Activated CD4-positive, alpha-beta T cell treated with anti-CD3 and anti-CD28 coated beads for 48 hours (primary cell): ENCODE measurements at places on chromosomes 7 and 10.

- DNase-seq, result no peak
Measured at GRCh38 chr10:22219308-22219707, 1.5 kb upstream of the EBLN1 start.

DNA sequence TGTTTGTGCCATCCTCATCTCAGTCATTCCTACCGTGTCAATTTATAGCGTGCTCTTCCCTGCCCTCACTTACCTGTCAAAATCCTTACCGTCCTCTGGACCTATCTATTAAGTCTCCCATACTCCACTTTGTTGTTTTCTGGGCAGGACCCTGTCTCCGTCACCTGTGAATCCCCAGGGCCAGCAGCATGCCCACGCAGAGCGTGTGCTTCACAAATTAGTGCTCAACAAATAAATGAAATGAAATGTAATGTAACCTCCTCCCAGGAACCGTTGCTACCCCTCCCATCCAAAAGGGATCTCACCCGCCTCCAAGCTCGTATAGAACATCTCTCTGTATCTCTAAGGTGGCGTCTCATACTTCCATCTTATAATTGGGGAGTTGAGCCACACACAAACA is 589.9 kb upstream of the MGMT start:
- DNase-seq, result no peak

DNA sequence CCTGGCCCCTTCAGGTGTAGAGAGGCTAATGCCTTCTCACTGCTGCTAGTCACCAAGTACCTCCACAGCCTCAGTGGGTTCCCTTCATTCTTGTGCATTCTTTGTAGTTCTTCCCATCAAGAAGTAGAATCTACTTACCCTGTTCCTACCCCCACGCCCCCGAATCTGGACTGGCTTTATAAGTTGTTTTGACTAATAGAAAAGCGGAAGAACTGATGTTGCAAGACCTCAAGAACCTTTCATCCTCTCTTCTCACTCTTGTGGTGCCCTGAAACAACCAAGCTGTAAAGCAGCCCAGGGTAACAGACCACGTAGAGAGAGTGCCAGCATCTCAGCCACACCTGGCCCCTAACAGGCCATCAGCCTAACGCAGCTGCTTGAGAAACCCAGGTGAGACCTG is 23.2 kb upstream of the LAMB1 start:
- no peak for DNase-seq

DNA sequence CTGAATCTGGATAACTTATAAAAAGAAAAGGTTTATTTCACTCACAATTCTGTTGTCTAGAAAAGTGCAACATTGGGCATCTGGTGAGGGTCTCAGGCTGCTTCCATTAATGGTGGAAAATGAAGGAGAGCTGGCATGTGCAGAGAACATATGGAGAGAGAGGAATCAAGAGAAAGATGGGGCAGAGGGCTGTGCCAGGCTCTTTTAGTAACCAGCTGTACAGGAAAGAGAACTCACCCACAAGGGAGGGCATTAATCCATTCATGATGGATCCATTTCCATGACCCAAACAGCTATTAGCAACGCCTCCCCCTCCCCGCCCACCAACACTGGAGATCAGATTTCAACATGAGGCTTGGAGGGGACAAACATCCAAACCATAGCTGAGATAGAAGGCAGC is 61.7 kb upstream of the LYZL1 start:
- DNase-seq, result no peak

DNA sequence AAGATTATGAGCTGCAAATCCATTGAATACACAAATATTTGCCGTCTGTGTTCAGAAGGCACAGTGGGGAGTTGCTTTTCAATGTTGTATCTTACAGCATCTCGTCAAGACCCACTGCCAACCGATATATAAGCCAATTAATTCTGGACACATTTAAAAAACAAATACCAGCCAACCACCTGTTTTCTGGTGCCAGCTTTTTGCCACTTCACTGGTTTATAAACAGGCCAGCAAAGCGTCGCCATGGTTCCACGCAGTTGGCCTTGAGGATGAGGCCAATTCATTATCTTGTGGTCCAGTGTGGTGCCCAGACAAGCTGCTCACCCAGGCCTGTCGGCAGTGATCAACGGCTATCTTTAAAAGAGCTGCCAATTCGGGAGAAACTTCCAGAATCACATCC is 321.0 kb downstream of the TCERG1L start:
- DNase-seq, result no peak

DNA sequence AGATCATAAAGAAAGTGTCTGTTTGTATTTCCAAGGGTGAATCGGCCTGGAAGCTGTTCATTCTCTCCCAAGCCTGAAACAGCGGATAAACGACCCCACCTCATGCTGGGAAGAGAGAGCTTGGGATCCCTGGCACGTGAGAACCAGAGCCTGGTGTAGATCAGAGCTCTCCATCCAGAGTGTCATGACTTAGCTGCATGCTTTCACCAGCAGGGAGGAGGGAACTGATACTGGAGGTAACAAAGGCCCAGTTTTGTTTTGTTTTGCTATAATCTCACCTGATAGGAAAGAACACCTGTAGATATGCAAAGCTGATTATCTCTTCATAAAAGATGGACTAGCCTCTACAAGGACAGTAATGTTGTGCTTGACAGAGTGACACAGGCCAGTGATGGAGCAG is 236.6 kb downstream of the POM121L12 start:
- no peak for DNase-seq

DNA sequence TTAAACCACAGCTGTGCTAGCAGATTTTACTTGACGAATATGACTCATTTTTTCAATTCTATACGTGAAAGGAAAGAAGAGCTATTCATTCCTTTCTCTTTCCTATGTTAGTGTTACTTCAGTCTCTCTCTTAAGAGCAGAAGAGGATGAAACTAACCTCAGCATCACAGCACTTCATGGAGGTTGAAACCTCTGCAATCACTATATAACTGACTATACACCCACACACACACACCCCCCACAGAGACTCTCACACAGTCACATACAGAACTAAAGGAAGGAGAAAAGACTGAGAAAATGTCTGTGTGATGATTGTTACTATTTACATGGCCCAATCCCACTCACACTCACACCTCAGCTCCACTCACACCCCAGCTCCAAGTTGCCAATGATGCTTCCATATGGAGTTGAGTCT is 104.2 kb downstream of the KIF20B start:
- peak; percentile 79 for DNase-seq

DNA sequence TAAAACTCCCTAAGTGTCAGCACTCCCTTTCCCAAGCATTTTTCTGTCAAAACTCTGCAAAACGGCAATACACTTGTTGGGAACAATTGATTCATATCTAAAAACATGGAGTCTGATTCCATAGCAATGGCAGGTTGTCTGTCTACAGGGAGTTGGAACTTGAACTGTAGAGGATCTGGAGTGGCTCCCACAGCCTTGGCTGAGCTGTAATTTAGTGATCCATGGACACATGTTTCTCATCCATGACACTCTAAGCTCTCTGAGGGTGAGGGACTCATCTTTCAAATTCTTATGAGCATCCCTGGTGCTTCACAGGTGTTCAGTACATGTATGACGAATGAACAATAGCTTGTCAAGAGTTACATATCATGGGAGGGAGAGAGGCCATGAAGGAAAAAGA is 466.1 kb downstream of the GRID1 start:
- no peak for DNase-seq

GRCh38 chr7:5533821-5534367 is 110.3 kb upstream of the TNRC18 start:
- DNase-seq, result no peak

DNA sequence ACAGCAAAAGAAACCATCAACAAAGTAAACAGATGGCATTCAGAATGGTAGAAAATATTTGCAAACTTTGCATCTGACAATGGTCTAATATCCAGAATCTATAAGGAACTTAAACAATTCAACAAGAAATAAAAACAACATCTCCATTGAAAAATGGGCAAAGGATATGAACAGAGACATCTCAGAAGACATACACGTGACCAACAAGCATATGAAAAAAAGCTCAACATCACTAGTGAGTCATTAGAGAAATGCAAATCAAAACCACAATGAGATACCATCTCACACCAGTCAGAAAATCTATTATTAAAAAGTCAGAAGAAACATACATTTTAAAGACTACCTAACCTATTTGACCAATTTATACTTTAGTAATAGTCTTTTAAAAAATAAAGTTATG is 571.3 kb upstream of the NRG3 start:
- DNase-seq, result no peak

GRCh38 chr10:13268310-13268709 is 31.6 kb downstream of the PHYH start:
- DNase-seq, result no peak

DNA sequence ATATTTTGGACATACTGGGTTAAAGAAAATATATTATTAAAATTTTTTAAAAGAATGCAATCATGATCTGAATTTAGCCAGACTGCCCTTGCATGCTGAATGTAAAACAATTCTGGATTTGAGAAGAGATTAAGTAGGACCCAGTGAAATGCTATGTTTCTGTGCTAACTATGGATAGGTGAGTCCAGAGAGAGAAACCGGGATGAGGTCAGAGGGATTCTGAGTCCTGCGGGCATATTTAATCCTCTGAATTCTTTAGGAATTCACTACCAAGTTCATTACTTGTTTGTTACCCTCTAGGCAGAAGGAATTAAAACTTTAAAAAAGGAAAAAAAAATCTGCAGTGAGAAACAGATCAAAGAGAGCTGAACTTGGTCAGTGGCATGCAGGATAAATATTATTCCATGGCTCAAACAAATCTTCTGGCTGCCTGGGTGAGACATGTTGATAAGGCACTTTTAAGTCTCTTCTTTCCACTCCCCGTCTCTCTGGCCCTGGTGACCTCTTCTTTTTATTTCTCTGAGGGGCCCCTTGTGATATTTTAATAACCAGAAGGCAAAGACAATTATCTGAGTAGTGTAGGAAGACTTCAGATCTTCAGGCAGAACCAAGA is 50.2 kb upstream of the LYZL1 start:
- no peak for DNase-seq

DNA sequence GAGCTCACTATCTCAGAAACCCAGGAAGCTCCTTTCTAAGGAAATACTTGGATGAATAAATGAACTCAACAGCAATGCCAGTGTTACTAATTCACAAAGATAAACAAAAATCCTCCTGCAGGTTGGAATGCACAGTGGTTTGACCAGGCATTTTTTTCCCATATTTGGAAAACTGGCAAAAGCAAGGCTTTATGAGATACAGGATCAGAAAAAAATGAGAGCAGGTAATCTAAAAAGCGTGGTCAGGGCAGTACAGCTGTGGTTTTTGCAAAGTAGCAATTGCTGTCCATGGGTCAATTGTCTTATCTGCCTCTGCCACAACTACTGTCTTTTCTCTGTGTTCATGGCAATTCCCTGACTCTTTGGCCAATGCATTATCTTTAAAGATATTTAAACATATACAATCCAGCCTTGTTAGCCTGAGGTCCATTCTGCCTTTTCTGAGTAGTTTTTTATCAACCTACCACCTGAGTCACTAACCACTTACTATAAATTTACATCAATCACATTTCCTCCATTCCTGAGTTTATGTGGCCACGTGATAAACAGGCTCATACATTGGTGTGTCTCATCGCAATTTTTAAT is 564.5 kb upstream of the IGFBP3 start:
- DNase-seq, result no peak

DNA sequence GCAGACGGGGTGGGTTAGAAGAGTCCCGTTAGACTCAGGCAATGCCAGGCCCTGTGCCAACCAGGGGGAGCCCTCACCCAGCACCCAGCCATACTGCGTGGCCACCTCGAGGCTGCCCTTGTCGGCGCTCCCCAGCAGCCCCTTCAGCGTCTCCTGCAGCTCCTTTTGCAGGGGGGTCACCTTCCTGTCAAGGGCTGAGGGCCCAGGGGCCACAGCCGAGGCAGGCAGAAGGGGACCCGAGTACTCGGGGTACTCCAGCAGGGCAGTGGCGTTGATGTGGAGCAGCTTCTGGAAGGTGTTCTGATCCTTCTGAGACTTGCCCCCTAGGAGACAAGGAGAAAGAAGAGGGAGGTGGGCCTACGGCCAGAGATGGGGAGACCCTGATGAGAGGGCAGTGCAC is 9.7 kb downstream of the TBRG4 start:
- DNase-seq, result no peak

- no peak for DNase-seq
Measured at GRCh38 chr10:117546581-117547015, 4.1 kb downstream of the EMX2 start.

DNA sequence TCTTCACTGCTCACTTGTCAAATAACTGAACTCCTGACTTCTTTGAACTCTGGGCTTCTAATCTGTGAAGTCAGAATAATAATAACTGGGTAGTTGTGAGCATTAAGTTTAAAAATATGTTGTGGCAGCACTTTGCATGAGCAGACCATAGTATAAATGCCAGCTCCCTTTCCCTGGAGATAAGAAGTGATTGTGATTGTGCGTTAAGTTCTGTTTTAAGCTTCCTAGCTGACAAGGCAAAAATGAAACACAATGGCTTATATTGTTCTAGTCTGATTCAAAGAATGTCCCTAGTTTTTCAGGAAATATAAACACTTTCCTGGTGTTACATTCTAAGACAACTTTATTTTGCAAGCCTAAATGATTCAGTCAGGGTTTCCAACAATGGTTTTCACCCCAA is 61.8 kb downstream of the PTPRE start:
- no peak for DNase-seq

DNA sequence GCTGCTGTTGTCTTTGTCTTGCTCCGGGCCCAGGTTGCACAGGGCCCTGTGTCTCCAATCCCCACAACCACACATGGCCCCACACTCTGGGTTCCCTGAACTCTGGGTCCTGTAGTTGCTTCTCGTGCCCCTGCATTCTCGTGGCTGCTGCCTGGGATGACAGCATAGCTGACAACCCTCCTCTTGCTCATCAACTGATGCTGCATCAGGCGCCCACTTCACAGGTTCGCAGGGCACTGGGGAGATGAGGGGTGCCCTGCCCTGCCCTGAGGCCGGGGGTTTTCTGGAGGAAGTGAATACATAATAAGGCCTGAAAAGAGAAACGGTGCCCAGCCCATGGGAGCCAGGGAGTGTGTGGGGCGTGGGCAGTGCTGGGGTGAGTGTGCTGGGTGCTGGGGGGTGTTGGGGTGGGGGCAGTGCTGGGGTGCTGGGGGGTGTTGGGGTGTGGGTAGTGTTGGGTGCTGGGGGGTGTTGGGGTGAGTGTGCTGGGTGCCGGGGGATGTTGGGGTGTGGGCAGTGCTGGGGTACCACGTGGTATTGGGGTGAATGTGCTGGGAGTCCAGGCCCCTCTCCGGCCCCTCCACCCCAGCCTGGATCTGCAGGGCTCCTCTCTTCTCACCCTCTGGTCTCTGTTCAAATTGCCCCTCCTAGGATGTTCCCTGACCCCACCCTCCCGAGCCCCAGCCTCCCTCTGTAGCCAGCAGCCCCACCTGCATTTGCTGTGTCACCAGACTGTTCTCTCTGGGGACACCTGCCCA is 2.0 kb upstream of the MTG1 start:
- peak; percentile 63 for DNase-seq

DNA sequence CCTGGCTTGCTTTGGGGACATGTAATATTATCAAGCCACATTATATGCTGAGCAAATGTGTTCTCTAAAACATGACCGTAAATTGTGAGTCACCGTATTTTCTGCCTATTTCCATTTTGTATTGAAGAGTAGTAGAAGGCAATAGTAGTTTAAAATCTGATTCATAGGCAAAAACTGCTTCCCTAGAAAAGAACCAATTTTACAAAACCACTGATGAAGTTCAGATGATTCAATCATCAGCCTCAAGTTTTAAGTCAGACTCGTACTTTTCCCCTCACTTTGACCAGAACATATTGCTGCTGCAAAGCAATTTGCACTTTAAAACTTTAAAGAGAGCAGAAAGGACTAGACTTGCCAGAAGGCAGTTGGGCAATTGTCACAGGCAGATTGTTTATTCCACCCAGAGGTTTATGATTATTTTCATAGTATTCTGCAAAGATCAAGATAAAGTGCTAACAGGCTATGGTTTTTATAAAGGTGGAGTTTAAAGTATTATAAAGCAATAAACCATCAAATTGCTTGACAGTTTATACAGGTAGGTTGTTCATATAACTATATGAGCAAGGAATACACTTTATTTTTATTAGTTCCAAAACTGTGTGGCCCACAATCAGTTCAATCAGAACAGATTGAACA is 168.2 kb downstream of the ETV1 start:
- DNase-seq, result no peak
